Fibroblast of skin of back (primary cell): ENCODE measurements at places on chromosomes 5 and 9.

GRCh38 chr9:129762985-129763926 is 10.4 kb upstream of the PTGES start:
- no peak for DNase-seq

GRCh38 chr9:136693490-136694162 is 6.4 kb upstream of the AGPAT2 start:
- DNase-seq = no peak

DNA sequence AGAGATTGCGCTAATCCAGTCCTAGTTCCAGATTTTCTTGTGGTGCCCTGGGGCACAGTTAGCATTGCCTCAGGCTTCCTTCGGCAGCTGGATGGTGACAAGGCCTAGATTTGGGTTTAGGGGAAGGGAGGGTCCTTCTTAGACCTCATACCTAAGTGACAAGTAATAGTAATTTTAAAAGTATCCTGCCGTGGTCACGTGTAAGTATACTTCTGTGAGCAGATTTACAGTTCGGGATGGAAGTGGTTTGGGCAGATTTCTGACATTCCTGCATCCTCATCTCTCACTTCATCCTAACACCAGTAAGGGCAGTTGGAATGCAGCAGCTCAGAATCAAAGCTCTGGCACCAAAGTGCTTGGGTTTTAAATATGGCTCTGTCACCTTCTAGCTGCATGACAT is 71.6 kb downstream of the LRRC70 start:
- peak; percentile 43 for DNase-seq

DNA sequence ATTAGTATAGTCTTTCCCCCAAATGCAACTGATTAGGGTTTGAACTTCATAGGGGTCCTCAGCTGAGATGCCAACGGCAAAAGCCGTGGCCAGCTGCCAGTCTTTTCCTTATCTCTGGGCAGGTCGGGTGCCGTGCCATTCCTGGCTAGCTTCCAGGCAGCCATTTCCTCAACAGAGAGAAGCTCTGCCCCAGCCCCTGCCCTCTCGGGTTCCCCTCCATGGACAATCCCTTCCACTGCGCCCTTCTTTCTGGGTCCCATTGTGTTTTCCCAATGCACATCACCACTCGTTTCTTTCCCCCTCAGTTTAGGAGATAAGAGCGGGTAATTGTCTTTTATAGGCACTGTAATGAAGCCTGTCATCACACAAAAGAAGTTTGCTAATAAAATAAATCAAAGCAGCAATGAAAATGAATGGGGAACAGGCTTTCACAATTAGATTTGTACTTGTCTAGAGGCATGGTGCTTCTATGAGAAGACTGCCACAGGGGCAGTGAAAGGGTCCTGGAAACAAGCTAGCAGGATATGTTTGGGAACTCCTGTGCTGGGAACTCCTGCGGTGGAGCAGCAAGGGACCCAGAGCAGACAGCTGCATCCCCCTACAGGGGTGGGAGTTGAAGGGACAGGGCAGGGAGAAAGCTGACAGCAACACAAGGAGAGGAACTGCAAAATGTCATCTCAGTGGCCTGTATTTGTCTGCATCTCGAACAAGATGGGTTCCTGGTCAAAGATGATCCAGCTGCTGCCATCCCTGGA is 48.0 kb upstream of the SAP30L start:
- no peak for DNase-seq

DNA sequence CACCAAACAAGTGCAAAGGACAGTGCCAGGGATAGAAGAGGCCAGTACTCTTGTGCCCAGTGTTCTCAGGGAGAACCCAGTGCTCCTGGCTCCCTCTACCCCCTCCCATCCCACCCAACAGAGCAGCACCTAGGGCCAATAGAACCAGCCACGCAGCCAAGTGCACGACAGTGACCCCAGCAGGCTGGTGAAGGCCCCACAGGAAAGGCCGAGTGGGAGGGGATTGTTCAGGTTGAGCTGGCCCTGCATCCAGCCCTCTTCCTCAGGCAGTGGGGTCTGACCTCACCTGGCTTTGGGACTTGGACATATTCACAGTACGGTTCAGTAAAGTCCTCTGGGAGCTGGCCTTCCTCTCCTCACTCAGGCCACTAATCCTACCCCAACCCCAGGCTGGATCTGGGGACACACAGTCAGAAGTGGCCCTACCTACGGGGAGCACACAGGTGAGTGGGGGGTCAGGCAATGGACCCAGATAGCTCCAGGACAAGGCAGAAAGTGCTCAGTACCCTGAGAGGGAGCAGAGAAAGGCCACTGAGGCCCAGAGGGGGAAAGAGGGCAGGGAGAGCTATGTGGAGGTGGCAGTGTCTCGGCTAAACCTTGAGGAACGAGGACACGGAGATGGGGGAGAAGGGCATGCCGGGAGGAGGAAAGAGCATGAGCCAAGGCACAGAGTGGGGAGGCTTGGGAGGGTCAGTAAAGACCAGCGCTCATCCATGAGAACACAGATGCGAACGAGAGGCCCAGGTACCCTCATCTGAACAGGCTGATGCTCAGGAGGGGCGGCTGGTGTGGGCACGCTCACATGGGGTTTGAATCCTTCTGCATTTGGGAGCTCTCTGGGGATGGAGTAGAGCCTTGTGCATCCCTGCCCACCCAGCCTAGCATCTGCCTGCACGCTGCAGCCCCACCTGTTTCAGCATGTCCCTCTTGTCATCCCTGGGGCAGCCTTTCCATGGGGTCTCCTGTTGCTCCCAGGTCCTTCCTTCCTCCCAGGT is 25.6 kb downstream of the POLR1E start:
- no peak for DNase-seq

- DNase-seq = no peak
Measured at GRCh38 chr9:7859701-7860334, 60.2 kb upstream of the DMAC1 start.

- DNase-seq = no peak
Measured at GRCh38 chr9:126989847-126990842, 75.6 kb downstream of the RALGPS1 start.

DNA sequence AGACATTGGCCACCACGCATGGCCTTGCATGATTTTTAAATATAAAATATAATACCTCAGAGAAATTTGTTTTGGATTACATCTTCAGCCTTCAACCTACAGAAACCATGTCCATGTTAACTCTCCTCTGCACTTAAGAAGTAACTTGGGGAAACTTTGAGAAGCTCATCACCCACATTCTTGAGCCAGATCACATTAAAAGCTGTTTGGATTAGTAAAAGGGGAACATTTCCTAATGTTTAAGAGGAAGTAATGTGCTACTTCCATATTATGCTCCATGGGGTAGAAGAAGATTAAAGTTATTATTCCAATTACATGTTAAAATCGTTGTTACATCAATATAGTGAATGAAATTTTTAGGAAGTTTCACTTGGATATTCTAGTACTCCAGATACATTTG is 10.4 kb upstream of the CEP120 start:
- DNase-seq = no peak

GRCh38 chr5:125813221-125813974 is 609.8 kb upstream of the GRAMD2B start:
- no peak for DNase-seq

- DNase-seq = peak; percentile 91
Measured at GRCh38 chr9:81410201-81410600, 279.1 kb downstream of the TLE1 start.

DNA sequence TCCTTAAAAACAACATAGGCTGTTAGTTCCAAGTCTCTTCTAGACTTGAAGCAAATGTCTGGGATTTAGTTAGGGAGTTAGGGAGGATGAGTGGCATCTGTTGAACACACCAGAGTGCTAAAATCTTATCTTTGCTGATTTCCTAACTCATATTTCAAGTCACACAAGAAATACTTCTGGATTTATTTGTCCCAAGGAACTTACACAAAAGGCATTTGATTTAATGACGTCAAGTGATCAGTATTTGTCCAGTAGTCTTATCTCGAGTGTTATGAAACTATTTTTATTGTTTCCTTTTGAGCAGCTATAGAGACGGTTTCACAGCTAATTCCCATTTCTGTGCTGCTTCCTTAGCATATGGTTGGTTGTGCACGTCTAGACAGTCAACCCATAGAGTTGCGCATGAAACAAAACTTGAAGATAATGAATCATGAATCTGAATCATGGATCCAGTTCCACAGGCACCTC is 140.5 kb upstream of the TUT7 start:
- DNase-seq = peak; percentile 83

- no peak for DNase-seq
Measured at GRCh38 chr9:129675620-129676019, 10.2 kb downstream of the PRRX2 start.

DNA sequence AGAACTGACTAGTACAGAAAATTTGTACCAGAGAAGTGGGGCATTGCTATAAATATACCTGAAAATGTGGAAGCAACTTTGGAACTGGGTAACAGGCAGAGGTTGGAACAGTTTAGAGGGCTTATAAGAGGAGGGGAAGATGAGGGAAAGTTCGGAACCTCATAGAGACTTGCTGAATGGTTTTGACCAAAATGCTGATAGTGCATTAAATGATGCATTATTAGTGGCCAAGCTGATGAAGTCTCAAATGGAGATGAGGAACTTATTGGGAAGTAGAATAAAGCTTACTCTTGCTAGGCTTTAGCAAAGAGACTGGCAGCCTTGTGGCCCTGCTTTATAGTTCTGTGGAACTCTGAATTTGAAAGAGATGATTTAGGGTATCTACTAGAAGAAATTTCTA is 189.8 kb downstream of the FGF10 start:
- no peak for DNase-seq

- no peak for DNase-seq
Measured at GRCh38 chr5:139571966-139572365, 10.8 kb downstream of the UBE2D2 start.

GRCh38 chr9:99106044-99106375 is 1.1 kb downstream of the TGFBR1 start:
- DNase-seq = no peak

DNA sequence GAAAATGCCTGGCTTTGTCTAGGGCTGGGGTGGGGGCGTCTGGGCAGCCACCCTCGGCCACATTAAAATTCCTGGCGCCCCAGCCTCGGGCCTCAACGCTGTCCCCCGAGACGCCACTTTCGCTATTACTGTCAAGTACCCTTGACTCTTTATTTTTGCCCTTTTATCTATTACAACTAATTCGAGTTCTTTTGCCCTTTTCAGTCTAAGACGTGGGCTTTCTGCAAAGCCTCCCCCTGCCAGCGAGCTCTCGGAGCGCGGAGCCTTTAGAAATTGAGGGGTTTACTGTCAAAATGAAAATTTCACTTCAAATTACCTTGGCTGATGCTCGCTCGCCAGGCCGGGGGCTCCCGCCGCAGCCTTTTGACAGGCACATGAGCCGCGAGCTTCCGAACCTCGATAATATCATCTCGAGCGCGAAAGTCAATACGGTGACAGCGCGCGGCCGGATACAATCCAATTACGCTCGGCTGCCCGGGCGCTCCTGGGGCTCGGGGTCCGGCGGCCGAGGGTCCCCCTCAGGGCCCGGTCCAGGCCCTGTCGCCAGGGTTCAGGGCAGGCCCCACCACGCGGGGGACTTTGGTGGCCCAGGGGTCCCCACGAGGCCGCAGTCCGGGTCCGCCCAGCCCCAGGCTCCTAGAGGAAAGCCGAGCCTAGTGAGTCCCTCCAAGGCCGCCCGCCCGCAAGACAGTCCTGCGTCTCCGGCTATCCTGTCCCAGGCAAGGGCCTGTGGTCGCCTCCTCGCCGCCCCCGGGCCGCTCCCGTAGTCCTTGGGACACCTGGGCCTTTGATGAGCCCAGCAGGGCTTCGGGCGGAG is 6.7 kb downstream of the IRX4 start:
- DNase-seq = no peak

DNA sequence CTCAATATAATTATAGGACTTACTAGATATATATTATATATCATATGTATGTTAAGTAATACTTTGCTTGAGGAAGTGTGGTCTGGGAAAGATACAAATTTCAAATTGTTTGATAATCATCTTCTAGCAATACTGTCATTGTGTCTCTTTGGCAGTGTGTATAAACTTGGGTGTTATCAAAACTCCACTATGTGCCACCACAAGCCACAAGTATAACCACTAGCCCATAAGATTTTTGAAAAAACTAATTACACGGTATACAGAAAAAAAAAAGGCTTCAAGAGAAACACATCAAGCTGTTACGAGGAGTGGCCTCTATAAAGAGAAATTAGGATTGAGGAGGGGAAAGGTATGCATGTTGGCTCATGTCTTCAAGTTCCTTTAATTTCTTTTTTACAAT is 44.7 kb upstream of the PCSK5 start:
- DNase-seq = no peak

- DNase-seq = no peak
Measured at GRCh38 chr5:57072218-57072892, 101.5 kb upstream of the GPBP1 start.

GRCh38 chr5:76859591-76860247 is 9.9 kb downstream of the S100Z start:
- DNase-seq = no peak

DNA sequence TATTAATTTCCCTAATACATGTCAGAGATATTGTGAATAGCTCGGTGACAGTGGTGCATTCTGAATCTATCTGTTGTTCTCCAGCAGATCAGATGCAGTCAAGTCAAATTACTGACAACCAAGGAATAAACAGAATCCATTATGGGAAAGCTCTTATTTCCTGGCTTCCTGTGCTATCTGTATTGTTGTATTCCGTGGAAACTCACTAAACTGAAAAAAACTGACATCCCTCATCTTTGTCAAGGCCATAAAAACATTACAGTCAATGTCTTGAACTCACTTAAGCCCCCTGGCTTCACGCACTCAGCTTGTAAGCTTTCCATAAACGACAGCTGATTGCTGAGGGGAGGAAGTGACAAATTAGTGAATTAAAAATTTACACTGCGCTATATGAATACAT is 245.9 kb downstream of the CTNND2 start:
- no peak for DNase-seq

DNA sequence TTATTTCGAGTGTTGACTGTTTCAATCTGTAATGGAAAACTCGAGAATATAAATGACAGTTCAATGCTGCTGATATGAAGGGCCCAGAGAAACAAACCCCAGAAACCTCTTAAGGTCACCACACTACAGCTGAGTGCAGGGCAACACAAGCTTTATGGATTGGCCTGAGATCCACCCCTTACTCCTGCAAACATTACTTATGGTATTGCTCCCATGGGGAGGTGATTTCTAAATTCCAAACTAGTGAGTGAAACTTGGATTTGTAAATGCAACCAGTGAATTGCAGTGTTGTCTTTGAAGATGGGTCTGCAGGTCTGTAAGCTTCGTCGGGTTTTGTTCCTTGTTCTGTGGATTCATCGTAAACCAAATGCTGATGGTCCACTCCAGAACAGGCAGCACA is 85.4 kb downstream of the NTRK2 start:
- DNase-seq = peak; percentile 87

DNA sequence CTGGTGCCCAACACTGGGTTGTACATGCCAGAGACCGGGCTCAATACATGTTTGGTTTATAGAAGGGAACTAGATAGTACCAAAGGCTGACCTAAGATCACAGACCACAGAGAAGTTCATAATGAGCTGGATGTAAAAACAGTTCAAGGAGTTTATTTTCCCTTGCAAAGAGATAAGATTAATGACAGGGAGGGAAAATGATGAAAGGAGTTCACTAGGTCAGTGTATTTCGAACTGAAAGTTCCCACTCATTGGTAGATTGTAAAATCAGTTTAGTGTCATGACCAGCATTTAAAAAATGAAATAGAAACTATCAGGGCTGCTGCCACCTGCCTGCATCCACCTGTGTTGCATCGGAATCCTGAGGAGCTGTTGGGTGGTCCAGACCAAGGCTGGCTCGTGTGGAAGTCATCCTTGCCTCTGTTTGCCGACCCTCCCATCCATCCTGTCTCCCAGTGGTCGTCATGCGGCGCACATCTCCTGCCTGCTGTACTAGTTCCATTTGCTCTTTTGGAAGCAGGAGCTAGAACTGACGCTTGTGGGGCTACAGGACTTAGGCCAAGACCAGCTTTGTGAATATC is 21.1 kb downstream of the TBC1D2 start:
- DNase-seq = no peak
